Stimulated activated naive CD8-positive, alpha-beta T cell treated with anti-CD3 and anti-CD28 coated beads, Interleukin-15, amount 100 ng/mL, for 72 hours (primary cell): ENCODE measurements at places on chromosomes 6 and 20.

- DNase-seq, result no peak
Measured at GRCh38 chr6:168699631-168700295, 258.8 kb downstream of the SMOC2 start.

- no peak for DNase-seq
Measured at GRCh38 chr20:44765701-44766347, 20.2 kb downstream of the KCNK15 start.

DNA sequence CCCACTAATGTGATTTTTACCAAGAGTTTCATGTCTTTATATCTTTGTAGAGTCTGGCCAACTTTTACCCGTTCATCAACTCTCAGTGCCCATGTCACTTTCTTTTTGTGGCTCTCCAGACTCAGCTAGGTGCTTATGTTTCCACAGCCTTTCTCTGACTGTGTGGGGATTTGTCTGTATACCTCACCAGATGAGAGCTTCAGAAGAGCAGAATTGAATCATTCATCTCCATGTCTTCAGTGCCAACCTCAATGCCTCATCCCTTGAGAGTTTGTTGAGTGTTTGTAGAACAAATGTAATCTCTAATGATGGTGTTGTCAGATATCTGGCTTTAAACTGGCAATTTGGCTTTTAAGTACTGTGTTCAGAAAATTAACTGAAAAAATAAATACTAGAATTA is 16.8 kb upstream of the CCN2 start:
- no peak for DNase-seq

DNA sequence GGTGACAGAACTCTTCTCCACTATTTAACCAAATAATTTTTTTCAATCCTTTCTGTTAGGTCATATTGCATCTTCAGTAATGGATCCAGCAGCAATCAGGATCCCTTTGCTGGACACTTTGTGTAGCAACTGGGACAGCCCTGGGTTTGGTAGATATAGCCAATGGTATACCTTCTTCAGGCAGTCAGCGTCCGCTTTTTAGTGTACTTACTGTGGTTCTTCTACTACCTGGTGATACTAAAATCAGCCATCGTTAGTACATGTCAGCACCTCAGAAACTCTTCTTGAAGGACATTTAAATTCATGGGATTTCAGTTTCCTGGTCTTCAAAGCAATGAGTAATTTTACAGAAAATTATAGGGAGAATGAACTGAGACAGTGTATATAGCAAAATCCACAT is 93.5 kb downstream of the ADGRG6 start:
- no peak for DNase-seq

DNA sequence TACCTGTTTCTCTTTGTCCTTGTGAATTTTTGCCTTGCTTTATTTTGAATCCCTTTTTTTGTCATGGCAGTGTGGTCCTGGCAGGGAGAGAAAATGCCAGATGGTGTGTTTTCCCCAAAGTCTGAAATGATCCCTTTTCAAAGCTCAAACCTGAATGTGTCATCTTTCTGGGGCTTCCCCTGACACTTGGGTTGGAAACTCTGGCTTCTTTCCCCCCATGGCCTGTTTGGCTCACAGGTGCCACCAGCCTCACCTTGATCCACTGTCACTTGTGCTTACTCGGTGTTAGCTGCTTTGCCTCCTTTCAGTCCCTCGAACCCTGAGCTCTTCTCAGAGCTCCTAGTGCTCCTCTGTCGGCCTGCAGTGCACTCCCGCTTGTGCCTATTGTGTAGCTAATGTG is 22.3 kb downstream of the MYBL2 start:
- no peak for DNase-seq

- DNase-seq, result peak; percentile 49
Measured at GRCh38 chr20:33791959-33792597, 19.1 kb upstream of the CHMP4B start.

DNA sequence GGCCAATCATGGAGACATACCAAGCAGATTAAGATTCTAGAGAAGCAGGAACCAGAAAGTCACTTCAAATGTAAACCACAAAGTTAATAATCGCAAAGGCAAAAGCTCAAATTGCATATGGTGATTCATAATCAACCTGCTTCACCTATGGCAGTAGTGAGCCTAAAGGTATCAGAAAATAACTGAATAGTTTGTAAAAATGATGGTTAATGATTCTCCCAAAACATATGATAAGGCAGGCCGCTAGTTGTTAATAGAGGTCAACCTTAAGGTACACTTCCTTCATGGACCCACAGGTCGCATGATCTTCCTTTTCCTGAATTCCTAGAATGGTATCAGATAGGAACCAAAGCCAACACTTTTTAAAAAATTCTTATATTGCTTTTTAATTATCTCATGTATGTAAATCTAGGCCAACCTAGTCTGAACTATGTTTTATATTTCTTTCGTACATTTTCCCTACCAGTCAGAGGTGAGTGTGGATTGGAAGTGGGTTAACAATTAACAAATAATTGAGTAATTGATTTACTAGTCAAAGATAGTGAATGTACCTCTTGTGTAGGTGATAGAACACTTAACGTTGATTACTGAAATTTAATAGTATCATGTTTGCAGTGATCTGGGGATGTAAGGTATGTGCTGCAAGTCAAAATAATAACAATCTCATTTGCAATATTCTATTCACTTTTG is 16.4 kb downstream of the TAAR2 start:
- no peak for DNase-seq

DNA sequence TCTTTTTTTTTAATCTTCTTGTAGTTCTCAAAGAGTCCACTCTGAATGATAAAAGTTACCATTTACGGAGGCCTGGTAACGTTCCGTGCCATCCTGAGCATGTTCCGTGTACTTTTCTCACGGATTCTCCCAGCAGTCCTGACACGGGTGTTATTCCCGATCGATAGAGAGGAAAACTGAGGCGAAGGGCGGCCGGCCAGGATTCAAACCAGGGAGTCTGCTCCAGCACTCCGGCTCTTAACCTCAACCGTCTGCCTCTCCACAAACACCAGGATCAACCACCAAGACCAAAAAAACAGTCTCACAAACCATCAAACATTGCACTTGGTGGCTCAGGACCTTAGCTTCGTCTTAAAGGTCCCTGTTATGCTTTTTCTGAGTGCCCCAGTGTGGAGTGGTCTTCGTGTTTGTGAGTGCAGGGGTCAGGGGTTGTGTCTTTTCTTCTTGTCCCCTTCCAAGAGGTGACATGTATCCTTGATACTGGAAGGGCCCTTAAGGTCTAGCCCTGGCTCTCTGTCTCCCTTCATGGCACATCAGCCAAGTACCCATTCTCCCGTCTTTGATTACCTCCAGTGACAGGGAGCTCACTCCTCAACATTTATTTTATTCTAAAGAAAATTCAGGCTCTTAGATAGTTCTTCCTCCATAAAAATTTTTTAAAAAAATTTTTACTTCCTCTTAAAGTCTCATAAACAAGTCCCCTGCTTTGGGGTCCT is 35.1 kb downstream of the SRC start:
- DNase-seq, result no peak

- DNase-seq, result no peak
Measured at GRCh38 chr6:15487262-15487661, 175.6 kb downstream of the DTNBP1 start.

DNA sequence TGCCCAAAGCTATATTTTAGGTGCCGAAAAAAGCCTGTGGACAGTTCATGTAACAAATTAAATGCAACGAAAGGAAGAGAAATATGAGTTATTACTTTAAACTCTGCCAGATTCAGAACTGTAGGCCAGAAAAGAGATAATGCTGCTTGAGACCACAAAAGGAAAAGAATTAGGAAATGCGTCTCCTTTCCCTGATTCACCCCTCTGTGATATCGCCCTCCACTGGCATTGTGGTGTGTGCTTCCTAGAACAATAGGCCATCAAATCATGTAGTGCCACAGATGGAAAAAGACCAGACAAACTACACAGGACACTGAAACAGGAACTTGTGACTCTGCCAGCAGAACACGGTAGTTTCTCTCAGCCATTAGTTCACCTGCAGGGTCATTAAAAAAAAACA is 14.7 kb upstream of the LAMA4 start:
- DNase-seq, result no peak

DNA sequence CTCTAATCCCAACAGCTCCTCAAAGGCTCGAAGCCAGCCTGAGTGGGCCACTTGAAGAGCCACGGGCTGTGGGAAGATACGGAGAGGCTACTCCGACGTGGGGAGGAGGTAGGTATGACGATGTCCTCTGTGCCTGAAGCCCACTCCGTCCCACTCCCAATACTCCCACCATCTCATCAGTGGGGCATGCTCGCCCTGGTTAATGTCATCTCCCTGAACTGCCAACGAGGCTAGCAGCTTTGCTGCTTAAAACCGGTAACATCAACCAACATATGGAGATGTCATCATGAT is 11.1 kb downstream of the NRN1 start:
- no peak for DNase-seq

DNA sequence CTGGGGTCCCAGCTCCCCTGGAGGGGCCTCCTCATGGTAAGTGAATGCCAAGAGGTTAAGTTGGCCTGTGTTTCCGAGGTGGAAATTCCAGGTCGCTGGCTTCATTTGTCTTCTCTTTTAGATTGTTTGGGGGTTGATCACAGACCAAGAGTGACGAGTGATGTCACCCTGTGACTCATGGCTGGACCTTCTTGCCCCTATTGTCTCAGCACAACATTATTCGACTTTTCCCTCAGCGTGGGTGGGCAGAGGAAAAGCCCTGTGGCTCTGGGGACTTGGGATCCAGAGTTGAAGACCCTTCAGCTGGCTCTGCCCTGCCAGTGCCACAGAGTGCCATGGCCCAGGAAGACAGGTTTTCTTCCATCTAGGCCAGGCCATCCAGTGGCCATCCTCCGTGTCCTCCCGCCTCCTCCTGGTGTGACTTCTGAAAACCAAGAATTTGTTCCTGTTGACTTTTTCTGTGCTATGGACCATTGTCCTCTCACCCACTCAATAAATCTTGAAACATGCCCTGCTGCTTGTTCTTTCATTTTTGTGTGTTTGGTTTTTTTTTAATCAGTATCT is 15.4 kb upstream of the SNHG17 start:
- DNase-seq, result no peak

- DNase-seq, result no peak
Measured at GRCh38 chr20:31967830-31968249, at the start of gene XKR7. Gene XKR7, plus strand, starts transcription at chr20:31968151. Its CDS starts 25 bp downstream, at chr20:31968176.

DNA sequence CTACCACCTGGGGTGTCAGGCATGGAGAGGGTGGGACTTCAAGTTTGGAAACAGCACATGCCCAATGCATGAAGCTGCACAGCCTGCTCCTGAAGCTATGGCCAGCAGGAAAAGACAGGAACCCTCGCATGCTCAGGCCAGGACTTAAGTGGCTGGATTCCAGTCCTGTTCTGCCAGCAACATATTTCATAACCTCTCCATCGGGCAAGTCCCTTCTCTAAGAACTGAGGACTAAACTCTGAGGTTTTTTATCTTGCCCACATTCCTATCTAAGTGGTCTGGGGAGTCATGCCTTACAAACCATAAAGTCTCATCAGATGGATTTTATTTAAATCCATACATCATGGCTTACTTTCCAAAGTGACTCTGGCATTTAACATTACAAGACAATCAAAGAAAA is 27.5 kb upstream of the AGPAT4 start:
- no peak for DNase-seq

GRCh38 chr6:169457762-169458161 is 204.1 kb upstream of the THBS2 start:
- DNase-seq, result no peak

DNA sequence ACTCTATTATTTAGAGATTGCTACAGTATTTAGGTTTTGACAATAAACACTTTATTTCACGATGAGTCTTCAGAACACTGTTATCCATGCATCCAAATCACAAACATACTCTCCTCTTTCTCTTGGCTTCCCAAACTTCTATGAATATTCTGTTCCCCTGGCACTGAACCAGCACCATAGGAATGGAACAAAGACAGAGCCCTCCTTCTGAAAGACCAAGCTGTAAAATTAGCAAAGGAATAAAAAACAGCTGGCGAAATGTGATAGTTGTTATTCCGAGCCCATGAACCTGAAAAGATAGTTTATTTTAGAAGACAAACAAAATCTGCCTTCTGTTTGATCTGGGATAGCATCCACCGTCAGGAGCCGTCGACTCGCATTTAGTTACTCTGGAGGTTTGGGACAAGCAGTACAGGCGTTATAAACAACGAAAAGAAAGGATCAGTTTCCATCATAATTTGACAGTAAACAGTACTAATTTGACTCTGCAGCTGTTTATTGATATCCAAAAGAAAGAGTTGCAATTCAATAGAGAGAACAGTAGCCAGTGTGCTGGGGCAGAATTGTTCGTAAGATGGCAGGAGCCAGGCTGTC is 161.4 kb downstream of the CLIC5 start:
- DNase-seq, result no peak

GRCh38 chr20:1857466-1857865 is 37.7 kb upstream of the SIRPA start:
- DNase-seq, result no peak

GRCh38 chr20:57936636-57937385 is 227.0 kb upstream of the PMEPA1 start:
- DNase-seq, result no peak

DNA sequence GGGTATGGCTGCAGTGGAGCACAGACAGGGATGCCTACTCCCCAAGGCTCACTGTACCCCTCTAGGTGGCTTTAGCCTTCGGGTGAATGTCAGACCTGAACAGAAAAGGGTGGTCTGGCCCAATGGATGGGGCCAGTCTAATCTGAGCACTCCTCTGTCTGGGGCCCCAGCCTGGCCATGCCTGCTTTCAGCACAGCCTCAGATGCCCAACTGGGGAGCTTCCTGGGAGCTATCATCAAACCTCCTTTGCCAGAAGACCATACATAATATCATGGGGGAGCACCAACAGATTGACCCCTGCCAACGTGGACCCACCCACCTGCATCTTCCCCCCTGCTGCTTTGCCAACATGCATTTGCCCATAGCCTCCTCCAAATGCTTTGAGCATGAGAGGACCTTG is 454.1 kb upstream of the KHDRBS2 start:
- DNase-seq, result no peak

DNA sequence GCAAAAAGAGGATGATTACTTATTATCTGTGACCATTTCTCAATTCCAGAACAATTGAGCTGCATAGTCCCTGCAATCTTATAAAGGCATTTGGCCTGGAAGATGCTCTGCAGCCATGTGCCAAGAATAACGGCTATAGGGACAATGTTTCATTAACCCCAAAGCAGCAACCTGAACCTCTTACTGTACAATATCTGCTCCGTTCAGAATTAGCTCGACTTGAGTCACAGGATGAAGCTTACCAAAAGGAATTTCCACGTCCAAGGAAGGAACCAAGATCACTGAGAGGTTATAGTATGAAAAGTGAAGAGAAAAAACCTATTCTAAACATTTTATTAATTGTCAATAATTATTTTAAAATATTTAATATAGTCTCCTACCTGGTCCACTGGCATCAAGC is 167.3 kb upstream of the GMDS start:
- no peak for DNase-seq

DNA sequence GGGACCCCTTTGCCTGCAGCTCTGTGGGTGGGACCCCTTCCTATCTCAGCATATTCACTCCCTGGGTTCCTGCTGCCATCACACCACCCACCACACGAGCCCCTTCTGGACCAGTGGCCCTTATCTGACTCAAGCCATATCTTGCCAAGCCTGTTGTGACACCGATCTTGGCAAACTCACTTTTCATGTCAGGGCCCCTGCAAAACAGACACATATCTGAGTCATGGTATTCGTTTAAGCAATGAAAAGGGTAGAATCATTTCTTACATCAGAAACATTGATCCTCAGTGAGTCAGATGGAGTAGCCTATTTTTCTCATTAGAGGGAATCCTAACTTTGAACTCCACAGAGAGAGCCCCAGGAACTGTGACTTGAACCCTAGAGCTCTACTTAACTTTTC is 10.6 kb downstream of the RAET1E start:
- DNase-seq, result no peak
